ENCODE measurements at places on chromosomes 5 and 9. TPM values are rescaled to one million over a fixed set of nuclear protein-coding genes. Genes with fewer than 3 reads are reported as not detected.
A peak's percentile ranks its signal among the peaks of the same experiment; 100 is the strongest.

DNA sequence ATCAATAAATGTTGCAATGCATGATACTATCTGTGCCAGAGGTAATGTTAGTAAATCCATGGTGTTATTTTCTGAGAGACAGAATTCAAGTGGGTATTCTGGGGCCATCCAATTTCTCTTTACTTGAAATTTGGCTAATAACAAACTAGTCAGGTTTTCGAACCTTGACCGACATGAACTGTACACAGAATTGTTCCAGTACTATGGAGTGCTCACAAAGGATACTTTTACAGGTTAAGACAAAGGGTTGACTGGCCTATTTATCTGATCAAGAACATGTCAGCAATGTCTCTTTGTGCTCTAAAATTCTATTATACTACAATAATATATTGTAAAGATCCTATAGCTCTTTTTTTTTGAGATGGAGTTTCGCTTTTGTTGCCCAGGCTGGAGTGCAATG, 18.2 kb downstream of the MLANA start:
- no peak for DNase-seq

GRCh38 chr5:59104400-59105127, 521.7 kb downstream of the RAB3C start:
- no peak for DNase-seq

GRCh38 chr5:61919920-61920319, 386.1 kb upstream of the KIF2A start:
- DNase-seq = no peak

GRCh38 chr9:84832453-84832852, 162.9 kb downstream of the NTRK2 start:
- DNase-seq = no peak

Gene OBP2B
- not detected for total RNA-seq

Gene SLC6A3
- not detected for total RNA-seq

Gene DNAI1
- total RNA-seq = not detected

Gene INSYN2B
- not detected for total RNA-seq

DNA sequence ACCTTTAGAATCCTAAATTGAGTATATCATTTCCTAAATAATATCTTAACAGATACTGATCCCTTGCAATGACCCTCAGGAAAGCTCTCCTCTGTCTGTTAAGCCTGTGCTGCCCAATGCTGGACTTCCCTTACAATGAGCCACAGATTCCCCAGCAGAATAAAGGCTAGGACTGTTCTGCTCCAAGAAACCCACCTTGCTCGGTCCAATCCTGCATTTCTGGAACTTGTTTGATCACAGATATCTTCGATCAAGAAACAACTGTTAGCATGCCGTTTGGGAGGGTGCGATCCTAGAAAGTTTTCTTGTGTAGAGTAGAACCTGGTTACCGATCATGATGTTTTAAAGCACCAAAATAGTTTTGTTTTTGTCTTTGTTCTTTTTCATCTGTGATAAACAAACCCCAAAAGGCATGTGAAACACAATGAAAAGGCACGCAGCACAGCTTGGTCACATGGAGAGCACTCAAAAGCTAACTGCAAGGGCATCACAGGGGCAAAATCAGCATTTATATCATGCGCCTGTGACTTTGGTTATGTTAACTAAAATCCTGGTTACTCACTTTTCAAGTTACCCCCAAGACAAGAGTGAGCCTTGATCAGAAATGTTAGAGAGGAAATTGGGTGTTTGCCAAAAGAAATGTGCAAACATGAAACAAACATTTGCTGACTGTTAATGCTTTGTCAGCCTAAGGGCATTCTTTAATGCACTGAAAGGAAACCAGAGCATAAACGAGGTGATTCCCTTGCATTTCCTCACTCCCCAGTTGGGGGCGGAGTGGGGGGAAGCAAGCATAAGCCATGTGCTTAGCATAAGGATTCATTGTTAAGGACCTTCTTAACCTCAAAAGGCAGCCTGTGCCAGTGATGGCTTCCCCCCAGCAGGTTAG, 61.9 kb upstream of the ADAMTS16 start:
- DNase-seq = no peak

DNA sequence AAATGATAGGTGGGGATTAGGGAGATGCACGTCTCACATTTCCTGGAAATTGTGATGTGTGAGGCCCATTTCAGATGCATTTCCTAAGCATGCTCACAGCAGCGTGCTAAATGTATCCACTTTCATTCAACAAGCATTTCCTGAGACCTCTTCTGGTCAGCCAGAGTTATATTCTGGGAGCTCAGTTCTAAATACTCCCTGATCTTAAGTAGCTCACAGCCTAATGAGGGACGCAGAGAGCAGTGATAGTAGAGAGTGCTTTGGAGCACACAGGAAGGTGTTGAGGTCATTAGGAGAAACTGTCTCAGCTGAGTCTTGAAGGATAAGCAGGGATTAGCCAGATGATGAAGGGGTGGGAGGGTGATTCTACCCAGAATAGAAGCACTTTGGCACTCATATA, 46.2 kb upstream of the FSD1L start:
- no peak for DNase-seq

Gene TPPP
- not detected for total RNA-seq

DNA sequence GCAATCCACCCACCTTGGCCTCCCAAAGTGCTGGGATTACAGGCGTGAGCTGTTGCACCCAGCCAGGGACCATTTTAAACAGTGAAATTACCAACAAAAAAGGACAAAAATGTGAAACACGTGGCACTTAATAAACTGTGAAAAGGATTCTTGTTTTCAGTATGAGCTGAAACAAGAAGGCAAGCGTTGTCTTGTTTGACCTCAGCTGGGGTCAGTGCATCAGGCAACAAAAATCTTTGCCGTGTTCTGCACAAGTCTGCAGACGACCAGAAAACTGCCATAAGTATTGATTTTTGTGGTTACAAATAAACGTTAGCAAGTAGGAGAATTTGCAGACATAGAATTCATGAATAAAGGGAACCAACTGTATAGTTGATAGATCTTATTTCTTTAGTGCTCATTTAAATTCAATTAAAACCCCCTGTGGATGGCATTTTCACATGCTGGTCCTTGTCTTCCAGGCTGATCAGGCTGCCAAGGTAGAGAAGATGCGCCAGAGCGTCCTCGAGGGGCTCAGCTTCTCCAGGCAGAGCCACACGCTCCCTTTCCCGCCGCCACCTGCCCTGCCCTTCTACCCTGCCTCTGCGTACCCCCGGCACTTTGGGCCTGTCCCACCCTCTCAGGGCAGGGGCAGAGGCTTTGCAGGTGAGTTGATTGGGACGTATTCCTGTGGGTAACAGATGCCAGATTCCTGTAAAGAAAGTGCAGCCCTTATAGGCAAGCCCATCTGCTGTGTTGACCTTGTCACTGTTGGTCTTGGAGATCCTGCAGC, 18.8 kb upstream of the PHF2 start:
- no peak for DNase-seq

GRCh38 chr9:84744195-84744594, 74.7 kb downstream of the NTRK2 start:
- no peak for DNase-seq

Gene CATSPER3
- total RNA-seq = not detected

DNA sequence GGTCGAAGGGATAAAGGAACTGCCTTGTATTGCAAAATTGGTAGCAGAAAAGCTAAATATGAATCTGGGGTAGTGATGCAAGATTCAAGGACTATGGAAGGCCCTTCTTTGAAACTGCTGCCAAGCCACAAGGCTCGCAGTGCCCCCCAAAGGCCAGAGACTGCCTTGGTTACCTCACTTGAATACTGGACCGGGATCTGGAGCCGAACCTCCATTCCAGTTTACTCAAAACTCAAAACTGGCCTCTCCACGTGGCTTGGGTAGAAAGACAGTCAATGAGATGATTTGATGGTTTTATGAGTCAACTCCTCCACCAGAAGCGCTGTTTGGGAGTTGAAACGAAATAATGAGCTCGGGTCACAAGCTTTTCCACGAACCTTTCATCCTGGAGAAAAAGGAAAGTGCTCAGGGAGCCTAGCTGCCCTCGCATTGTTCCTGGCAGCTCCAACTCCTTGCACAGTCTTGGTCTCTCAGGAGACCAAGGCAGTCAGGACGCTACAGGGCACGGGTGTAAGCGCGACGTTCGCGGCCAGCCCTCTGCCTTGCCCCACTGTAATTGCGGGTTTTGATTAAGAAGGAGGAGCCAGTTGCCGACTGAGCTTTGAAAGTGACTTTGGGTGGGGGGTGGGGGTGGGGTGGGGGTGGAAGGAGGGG, 2.8 kb downstream of the ST8SIA4 start:
- peak; percentile 71 for DNase-seq

Gene TICAM2
- 11.1 TPM for total RNA-seq

Gene PDGFRB
- 4.4 TPM for total RNA-seq

DNA sequence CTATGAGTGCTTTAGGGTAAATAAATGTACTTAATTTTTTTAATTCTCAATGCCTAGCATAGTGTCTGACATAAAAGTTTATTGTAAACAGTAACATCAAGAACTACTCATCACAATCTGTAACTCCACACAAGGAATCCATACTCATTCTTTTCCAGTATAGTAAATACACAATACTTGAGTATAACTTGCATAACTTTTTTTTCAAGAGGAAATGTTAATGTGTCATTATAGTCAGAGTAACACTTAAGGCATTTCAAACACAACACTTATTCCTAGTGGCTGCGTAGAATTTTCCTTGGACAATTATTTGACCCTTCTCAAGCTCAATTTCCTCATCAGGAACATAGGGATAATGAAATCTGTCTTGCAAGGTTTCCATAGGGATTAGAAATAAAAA, 584.3 kb downstream of the CAAP1 start:
- no peak for DNase-seq

Gene PCDHGA2
- total RNA-seq = not detected

DNA sequence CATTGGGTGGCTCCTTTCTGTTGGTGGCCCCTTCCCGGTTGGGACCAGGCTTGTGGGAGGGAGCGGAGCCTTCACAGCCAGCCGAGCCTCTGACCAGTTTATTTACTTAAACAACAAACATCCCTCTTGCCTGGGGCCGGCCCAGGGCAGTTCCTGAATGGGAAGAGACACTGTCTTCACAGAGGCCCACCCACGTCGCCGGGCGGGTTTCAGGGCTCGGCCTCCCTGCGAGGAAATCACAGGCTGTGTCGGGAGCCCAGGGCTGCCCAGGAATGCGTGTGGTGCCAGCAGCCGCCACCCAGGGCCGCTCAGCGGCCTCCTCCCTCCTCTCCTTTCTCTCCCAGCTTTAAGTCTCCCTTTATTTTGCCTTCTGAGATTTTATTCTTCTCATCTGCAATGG, 132.5 kb downstream of the HSD17B3 start:
- no peak for DNase-seq

DNA sequence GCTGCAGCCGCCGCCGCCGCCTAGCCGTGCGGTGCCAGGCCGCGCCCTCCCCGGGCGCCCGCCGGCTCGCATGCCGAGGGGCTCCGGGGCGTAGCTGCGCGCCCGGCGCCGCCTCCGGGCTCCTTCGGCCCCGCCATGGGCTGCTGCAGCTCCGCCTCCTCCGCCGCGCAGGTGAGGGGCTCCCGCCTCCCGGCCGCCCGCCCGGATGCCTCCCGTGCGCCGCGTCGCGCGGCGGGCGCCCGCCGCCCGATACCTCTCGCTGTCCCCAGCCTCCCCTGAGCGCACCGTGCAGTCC, 230 bp downstream of the SLC44A1 start:
- no peak for DNase-seq

GRCh38 chr5:28077291-28078240, 1039.2 kb upstream of the CDH9 start:
- no peak for DNase-seq

DNA sequence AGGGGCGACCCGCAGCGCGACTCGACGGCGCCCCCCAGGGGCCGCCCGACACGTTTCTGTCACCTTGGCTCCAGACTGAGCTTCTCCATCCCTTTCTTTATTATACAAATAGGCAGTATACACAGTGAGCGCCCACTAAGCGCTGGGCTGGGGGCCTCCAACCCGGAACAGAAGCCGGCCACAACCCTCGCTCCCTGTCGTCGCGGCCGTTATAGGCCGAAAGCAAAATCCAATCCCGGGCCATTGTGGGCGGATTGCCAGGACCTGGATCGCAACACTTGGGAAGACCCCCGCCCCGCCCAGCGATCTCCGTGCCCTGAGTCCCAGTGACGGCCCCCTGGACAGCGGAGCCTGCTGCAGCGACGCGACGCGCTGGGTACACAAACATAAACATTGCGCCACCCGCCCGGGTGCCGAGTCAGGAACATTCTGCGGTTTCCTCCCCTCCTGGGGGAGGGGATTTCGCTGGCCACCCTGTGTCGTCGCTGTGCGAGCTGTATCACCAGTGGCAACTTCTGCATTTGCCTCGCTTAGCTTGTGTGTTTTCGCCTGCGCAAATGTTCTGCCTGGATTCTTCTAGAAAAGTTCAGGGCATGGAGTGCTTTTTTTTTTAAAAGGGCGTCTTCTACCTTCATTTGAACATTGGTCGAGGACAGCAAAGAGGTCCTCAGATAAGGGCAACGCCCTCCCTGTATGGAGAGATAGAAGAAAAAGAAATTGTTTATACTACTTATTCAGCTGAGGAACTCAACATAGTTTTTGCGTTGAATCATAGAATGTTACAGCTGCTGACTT, 1.3 kb upstream of the DUSP1 start:
- DNase-seq = peak; percentile 93

GRCh38 chr5:73637565-73637964, 11.6 kb downstream of the ARHGEF28 start:
- no peak for DNase-seq

Gene FSD1L
- 2.3 TPM for total RNA-seq

- no peak for DNase-seq
Measured at GRCh38 chr5:16140944-16141343, 38.6 kb downstream of the MARCHF11 start.

Gene HK3
- 0.36 TPM for total RNA-seq

- no peak for DNase-seq
Measured at GRCh38 chr9:35107297-35108290, 4.7 kb upstream of the STOML2 start.

- no peak for DNase-seq
Measured at GRCh38 chr5:137128012-137128411, 371.1 kb downstream of the SPOCK1 start.

Gene CDHR2
- 0.40 TPM for total RNA-seq

DNA sequence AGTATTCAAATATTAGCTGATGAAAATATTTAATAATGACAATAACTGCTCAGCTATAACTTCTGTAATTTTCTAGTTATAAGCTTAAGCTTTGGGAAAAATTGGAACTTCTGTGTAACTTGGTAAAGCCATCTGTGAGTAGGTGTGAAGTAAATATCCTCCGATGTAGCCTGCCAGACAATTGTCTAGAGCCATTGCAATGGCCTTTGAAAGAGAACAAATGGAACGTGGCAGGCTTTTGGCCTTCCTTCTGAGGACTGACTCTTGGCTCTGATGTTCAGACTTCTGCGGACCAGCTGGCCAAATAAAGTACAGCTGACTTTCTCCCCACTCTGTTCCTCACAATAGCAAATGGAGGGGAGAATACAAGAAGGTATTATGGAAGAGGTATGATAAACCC, 203.4 kb upstream of the NMUR2 start:
- DNase-seq = no peak

Gene SCAMP1
- total RNA-seq = 11.9 TPM

Data from natural killer cell treated with Interleukin-12 subunit alpha and Interleukin-12 subunit beta and Interleukin-15 and Interleukin-18, amount 100 ng/mL, for 72 hours (primary cell).